ENCODE measurements at places on chromosomes 6 and 20. TPM values are rescaled to one million over a fixed set of nuclear protein-coding genes. Genes with fewer than 3 reads are reported as not detected.

Gene CALHM6
- not detected for total RNA-seq

GRCh38 chr20:55415567-55416142, 589.7 kb downstream of the CBLN4 start:
- DNase-seq, result no peak

DNA sequence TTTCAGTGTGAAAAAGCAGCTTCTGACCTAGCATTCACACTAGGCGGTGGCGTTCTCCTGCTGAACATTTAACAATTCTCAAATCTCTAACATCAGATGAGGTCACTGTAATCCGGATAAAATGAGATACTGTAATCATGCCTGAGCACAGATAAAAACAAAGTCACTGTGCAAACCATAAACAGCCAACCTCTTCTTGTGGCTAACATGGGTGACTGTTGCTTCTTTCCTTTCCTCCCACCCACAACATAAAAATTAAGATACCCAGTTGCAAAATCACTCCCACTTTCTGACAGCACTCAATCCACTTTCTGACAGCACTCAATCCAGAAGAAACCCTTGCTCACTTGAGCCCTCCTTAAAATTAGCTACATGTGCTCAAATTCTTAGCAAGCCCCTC, 11.5 kb upstream of the ALDH8A1 start:
- DNase-seq, result no peak

- DNase-seq, result no peak
Observed at GRCh38 chr6:5936140-5936539, 70.6 kb downstream of the NRN1 start.

DNA sequence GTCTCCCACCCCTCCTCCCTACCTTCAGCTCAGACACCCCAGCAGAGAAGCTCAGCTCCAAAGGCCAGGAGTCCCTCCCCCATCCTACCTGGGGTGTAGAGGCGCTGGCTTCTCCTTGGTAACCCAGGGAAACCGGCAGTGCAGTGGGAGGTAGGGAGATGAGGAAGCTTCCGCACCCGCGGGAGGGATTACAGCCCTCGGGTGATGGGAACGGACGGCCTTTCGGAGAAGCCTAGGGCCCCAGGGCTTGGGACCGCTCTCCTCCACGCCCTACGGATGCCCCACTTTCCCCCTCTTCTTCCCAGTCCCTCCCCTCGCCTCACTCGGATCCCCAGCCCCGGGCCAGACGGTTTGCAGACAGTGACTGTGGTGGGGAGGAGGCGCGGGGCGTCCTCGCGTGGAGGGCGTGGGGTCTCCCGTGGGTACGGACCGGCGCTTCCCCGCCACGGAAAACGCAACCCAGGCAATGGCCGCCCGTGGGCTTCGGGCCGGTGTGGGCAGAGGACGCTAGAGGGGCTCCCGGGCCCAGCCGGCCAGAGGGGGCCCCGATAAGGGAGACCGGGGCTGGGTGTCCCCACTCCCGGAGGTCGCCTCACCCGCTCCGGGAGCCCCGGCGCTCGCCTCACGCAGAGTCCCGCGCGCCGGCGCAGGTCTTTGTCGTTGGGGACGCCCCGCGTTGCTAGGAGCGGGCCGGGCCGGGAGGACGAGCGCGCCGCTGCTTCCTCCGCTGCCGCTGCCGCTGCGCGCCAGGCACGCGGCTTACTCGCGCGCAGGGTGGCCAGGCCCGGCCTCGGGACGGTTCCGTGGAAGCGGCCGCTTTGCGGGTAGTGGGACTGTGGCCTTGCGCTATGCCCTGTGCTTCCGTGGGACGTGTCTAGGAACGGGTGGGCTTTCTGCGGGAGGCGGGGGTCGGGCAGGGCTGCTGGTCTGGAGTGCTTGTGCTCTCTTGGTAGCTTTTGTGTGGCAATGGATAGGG, 15.8 kb downstream of the AARS2 start:
- DNase-seq, result no peak

Gene JAG1
- total RNA-seq, result 31.9 TPM

GRCh38 chr6:88380083-88380482, 213.9 kb upstream of the CNR1 start:
- no peak for DNase-seq

Gene BACH2
- total RNA-seq, result 3.3 TPM

DNA sequence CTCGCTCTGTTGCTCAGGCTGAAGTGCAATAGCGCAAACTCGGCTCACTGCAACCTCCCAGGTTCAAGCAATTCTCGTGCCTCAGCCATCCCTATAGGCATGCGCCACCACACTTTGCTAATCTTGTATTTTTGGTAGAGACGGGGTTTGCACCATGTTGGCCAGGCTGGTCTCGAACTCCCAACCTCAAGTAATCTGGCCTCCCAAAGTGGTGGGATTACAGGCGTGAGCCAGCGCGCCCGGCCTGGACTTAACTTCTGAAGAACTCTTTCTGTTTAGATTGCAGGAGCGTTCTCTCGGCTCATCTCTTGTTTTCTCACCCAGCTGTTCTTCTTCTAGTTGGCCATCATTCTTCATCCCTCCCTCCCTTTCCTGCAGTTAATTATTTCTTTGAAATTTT, 30.3 kb downstream of the GTF2H5 start:
- DNase-seq, result no peak
